ENCODE measurements at places on chromosomes 4 and X. TPM values are rescaled to one million over a fixed set of nuclear protein-coding genes. Genes with fewer than 3 reads are reported as not detected.

DNA sequence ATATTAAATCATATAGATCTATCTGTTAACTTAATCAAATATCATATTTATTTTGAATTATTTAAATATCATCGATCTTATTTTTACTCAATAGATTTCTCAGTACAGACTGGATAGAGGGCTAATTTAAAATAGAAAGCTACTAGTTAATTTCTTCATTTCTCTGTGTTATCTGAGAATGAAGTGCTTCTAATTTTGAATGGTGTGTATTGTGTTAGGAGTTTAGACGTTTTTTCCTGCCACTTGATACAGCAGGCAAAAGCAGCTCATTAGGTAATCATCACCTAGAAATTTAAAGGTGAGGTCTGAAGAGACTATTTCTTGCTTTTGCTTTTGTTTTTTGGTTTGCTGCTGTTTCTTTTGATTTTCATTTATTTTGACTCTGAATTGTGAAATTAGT is 948.8 kb upstream of the TENM3 start:
- no peak overlapping the region for H3K4me3 ChIP-seq
- no peaks in the 10 kb centered on the region for H3K36me3 ChIP-seq
- no peak overlapping the region for H3K27ac ChIP-seq
- no peak for DNase-seq
- no peaks in the 10 kb centered on the region for H3K4me1 ChIP-seq

DNA sequence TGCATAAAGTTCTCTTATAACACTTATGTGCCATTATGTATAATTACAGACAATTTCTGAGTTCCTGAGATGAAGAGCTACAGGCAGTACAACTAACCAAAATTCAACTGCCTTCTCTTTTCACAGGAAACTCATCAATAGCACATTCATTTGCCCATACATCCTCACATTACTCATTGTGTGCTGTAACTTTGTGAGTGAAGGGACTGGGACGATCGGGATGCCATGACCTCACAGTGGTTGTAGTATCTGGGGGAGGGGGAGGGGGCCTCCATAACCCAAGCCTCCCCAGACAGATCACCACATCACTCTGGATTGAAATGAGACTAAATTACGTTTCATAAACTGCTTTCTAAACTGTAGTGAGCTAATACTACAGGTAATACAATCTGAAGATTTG is 60.7 kb downstream of the ABCG2 start:
- no peaks in the 10 kb centered on the region for H3K4me1 ChIP-seq
- no peaks in the 10 kb centered on the region for H3K27me3 ChIP-seq
- H3K27ac ChIP-seq, result no peak overlapping the region
- DNase-seq, result peak; percentile 26
- H3K36me3 ChIP-seq, result no peaks in the 10 kb centered on the region
- H3K4me3 ChIP-seq, result no peak overlapping the region

- peak; percentile 92 for DNase-seq
- no peaks in the 10 kb centered on the region for H3K27me3 ChIP-seq
- no peaks in the 10 kb centered on the region for H3K36me3 ChIP-seq
- no peak overlapping the region for H3K4me3 ChIP-seq
Observed at GRCh38 chr4:74640111-74640903, 154.0 kb downstream of the BTC start.

- no peak overlapping the region for H3K27ac ChIP-seq
- H3K4me1 ChIP-seq, result peaks cover 8% of the 10 kb centered on the region
- peaks cover 22% of the 10 kb centered on the region for H3K27me3 ChIP-seq
- DNase-seq, result peak; percentile 30
- H3K4me3 ChIP-seq, result peak overlapping the region; percentile 55
Observed at GRCh38 chr4:20253735-20254409, 2.2 kb downstream of the SLIT2 start.

- DNase-seq, result peak; percentile 26
- peaks cover 2% of the 10 kb centered on the region for H3K4me1 ChIP-seq
- no peaks in the 10 kb centered on the region for H3K27me3 ChIP-seq
- no peak overlapping the region for H3K4me3 ChIP-seq
- no peak overlapping the region for H3K27ac ChIP-seq
Observed at GRCh38 chr4:123977641-123978081, 581.1 kb downstream of the SPRY1 start.

DNA sequence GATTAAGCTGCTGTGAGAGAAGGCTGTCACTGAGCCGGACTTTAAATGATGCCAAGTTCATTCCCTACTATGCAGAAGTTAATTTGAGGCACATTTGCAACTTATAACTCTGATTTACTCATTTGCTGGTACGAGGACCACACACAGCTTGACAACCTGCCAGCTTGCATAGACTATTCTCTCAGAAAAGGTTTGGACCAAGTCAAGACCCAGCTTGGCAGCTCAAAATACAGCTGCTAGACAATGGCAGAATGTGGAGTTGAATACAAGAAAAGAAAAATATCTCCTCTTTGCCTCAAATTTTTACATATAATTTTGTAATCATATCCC is 338.9 kb downstream of the DHX15 start:
- no peaks in the 10 kb centered on the region for H3K4me1 ChIP-seq
- H3K4me3 ChIP-seq, result no peak overlapping the region
- DNase-seq, result no peak
- no peaks in the 10 kb centered on the region for H3K36me3 ChIP-seq

DNA sequence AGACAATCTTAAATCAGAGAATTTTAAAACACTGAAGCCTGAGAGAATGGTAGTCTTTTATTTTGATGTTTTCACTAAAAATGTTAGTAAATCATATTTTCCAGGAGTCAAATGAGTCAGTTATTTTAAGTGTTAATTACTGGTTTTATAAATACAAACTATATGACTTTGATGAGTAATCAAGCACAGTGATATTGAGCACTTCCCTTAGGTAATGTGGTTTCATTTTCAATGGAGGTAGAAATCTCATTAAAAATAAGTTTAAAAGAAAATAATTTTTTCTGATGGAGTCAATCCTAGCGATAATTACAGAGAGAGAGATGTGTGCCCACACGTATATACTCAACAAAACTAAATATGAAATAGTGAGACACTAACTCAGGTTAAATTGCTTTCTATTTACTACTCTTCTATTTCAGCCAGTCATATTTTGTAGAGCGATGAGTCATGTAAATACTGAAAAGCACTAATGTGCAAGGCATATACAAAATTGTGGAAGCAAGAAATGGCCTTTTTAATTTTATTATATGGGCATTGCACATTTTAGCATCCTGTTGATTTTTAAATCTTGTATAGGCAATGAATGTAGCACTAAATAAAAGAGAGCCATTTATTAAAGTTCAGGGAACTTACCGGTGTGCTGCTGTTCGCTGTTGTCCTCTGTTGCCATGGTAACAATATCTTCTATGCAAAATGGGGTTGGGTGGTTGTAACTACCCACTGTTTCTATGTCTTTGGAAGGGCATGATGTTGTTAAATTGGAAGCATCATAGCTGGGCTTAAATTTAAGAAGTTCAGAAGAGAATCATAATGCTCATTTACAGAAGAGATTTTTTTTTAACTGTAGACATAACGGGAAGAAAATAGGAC is 513.7 kb downstream of the TLL1 start:
- no peak overlapping the region for H3K4me3 ChIP-seq
- no peaks in the 10 kb centered on the region for H3K36me3 ChIP-seq
- DNase-seq, result no peak
- H3K27me3 ChIP-seq, result no peaks in the 10 kb centered on the region

DNA sequence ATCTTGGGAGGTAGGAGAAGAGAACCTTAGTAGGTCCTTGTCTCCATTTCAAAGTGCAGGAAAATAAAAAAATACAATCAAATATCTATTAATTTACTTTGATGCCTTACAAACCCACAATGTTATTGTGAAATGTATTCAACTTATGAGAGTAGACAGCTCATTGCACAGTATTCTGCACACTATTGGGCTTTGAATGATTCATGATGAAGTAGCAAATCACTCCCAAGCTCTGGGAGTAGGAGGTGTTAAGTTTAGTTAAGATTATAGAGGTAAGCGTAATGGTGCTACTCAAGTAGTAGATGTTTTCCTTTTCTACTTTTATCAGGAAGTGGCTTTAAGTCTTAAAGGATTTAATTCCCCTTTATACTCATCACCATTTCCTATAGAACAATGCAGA is 32.8 kb upstream of the TMPRSS11A start:
- no peaks in the 10 kb centered on the region for H3K36me3 ChIP-seq
- H3K27ac ChIP-seq, result no peak overlapping the region
- no peak for DNase-seq
- H3K4me1 ChIP-seq, result no peaks in the 10 kb centered on the region
- H3K27me3 ChIP-seq, result no peaks in the 10 kb centered on the region
- H3K4me3 ChIP-seq, result no peak overlapping the region

DNA sequence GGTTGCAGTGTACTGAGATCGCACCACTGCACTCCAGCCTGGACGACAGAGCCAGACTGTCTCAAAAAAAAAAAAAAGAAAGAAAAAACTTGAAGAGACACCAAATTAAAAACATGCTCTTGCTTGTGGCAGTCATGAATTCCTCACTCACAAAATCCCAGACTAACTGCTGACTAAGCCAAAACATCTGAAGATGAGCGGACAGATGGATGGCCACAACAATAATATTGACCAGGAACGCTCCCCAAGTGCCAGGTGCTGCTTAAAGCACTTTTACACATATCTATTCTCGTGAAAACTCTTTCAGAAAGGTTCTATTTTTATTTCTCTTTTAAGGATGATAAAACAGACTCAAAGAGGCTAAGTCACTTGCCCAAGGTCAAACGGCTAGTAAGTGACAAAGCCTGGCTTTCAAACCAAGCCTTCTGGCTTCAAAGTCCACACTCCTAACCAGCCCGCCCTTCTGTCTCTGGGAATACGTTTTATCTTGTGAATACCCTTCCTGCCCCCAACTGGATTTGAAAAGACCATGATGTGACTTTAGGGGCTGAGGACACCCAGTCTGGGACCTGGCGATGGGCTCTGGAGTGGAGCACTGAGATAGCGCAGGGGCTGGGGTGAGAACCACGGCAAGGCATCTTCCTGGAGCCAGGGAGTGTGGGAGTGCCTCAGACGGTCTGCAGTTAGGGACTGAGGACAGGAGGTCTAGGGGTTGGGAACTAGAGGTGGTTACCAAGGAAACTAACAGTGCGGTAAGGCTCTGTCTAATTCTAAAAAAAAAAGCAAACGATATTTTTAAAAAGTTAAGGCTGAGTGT is 9.5 kb upstream of the CXCR3 start:
- no peaks in the 10 kb centered on the region for H3K36me3 ChIP-seq
- DNase-seq, result no peak
- no peaks in the 10 kb centered on the region for H3K4me1 ChIP-seq
- H3K27me3 ChIP-seq, result peaks cover 6% of the 10 kb centered on the region

GRCh38 chr4:95061220-95061619 is 303.5 kb downstream of the BMPR1B start:
- no peak overlapping the region for H3K4me3 ChIP-seq
- no peaks in the 10 kb centered on the region for H3K27me3 ChIP-seq
- no peaks in the 10 kb centered on the region for H3K4me1 ChIP-seq
- no peak overlapping the region for H3K27ac ChIP-seq
- no peaks in the 10 kb centered on the region for H3K36me3 ChIP-seq
- DNase-seq, result peak; percentile 9

GRCh38 chrX:134512566-134512965 is 52.6 kb downstream of the HPRT1 start:
- no peaks in the 10 kb centered on the region for H3K27me3 ChIP-seq
- peak overlapping the region; percentile 65 for H3K27ac ChIP-seq
- H3K4me3 ChIP-seq, result no peak overlapping the region
- no peaks in the 10 kb centered on the region for H3K36me3 ChIP-seq

- H3K27ac ChIP-seq, result no peak overlapping the region
- no peaks in the 10 kb centered on the region for H3K4me1 ChIP-seq
- no peaks in the 10 kb centered on the region for H3K27me3 ChIP-seq
- DNase-seq, result no peak
- H3K4me3 ChIP-seq, result no peak overlapping the region
Observed at GRCh38 chrX:21305799-21306336, 68.3 kb upstream of the CNKSR2 start.

DNA sequence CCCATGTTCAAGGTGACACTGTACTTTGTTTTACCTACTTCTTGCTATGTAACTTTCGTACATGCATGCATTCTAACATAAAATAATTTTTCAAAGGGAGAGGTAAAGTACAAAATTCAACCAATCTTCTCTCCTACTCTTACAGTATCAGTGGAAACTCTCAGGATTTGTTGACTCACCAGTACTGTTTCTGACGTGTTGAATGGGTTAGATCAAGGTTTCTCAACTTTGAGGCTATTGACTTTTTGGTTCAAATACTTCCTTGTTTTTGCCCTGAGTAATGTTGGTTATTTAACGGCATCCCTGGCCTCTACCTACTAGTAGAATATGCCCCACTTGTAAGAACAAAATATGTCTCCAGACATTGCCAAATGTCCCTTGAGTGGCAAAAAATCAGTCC is 94.6 kb upstream of the SMAD1 start:
- H3K27ac ChIP-seq, result no peak overlapping the region
- DNase-seq, result no peak
- H3K36me3 ChIP-seq, result no peaks in the 10 kb centered on the region
- no peaks in the 10 kb centered on the region for H3K27me3 ChIP-seq

GRCh38 chr4:169124661-169125060 is 114.6 kb upstream of the CBR4 start:
- peaks cover 19% of the 10 kb centered on the region for H3K36me3 ChIP-seq
- H3K27ac ChIP-seq, result no peak overlapping the region
- no peak overlapping the region for H3K4me3 ChIP-seq
- peaks cover 11% of the 10 kb centered on the region for H3K4me1 ChIP-seq
- DNase-seq, result peak; percentile 42

DNA sequence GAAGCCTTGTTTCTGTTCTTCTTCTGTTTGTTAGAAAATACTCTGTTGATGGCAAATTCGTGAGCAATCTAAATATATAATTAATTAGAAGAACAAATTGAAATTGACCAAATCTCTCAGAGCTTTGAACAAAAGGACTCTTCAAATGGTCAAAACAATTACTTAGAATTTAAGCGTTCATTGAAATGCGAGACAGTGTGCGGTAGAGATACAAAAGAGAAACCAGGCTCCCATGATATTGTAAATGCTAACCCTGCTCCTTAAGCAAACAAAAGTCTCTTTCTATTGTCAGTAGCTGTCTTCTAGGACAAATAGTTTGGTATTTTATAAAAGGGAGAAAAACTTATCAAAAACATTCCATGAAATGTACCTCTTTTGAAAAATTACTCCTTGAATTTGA is 453.4 kb upstream of the MAGEB2 start:
- H3K4me1 ChIP-seq, result no peaks in the 10 kb centered on the region
- H3K36me3 ChIP-seq, result no peaks in the 10 kb centered on the region
- DNase-seq, result no peak
- no peak overlapping the region for H3K27ac ChIP-seq
- no peaks in the 10 kb centered on the region for H3K27me3 ChIP-seq

DNA sequence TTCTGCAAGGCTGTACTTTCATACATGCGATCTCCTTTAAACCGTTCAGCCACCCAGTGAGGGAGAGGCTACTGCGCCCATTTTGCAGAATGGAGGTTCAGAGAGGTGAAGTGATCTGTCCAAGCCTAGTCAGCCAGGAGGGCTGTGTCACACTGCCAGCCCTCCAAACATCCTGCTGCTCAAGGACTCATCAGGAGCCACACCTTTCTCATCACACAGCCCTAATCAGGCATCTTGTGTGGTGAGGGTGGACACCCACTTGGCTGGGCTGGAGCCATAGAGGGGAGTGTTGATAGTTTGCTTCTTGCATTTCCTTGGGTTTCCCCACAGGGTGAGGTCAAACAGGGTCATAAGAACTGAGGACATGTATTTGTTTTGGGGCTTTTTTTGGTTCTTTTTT is 5.4 kb upstream of the CXCR3 start:
- H3K4me1 ChIP-seq, result no peaks in the 10 kb centered on the region
- no peak for DNase-seq
- no peak overlapping the region for H3K27ac ChIP-seq
- H3K27me3 ChIP-seq, result peaks cover 3% of the 10 kb centered on the region
- no peaks in the 10 kb centered on the region for H3K36me3 ChIP-seq

The CSAG2 gene
- not detected for total RNA-seq

The NCAPG gene
- 26.7 TPM for total RNA-seq

The EGF gene
- total RNA-seq, result 4.2 TPM

The PRSS48 gene
- total RNA-seq, result not detected

The GLRA2 gene
- total RNA-seq, result not detected

Measured in IMR-90 (cell line).